Fibroblast of lung (primary cell): ENCODE measurements at places on chromosomes 11 and 22.

DNA sequence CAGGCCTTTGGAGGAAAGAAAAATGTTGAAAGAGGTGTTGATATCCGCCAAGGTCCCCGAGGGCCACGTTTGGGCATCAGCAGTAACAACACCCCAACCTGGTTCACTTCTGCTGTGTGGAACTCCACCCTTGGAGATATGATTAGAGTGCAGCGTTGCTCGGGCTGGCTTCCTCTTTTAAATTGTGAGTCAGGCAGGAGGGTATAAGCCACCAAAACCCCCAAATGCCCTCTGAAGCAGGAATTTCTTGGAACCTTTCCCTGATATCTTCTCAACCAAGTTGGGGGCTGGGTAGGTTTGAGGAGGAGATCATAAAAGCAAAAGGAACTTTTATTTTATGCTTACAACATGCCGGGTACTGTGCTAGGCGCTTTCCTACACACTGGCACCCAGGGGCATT, 6.4 kb upstream of the C11orf96 start:
- no peak for DNase-seq

DNA sequence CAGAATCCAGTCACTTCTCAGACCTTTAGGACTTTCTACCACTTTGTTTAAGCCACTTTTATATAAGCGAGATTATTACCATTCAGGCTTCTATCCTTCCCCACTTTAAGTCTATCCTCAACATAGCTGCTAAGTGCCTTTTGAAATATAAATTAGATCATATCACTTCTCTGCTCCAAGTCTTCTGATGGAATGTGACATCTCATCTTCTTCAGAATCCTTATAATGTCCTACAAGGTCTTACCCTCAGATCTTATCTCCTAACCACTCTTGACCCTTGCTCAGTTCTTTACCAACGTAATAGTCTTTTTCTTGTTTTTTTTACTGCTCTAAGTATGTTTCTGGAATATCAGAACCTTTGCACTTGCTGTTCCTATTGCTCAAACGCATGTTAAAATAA, 188.7 kb downstream of the DYNC2H1 start:
- DNase-seq, result no peak

DNA sequence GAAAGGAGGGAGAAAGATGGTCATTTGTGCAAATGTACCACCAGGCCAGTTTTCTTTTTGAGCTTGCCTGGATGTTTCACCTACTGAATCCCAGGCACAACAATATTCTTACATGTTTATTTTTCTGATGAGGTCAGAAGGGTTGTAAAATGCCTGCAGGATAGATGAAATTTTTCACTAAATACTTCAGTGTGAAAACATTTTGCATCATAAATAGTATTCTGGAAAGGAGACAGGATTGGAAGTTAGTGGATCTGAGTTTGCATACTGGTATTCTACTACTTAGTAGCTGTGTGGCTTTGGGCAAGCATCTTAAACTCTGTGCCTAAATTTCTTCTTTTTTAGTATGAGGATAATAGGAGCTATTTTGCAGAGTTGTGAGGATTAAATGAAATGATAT, 24.8 kb downstream of the RNF169 start:
- DNase-seq, result no peak

GRCh38 chr11:112293614-112294013, 33.0 kb upstream of the PLET1 start:
- no peak for DNase-seq
